Epithelial cell of umbilical artery (primary cell): ENCODE measurements at places on chromosomes 1 and 21. TPM values are rescaled to one million over a fixed set of nuclear protein-coding genes. Genes with fewer than 3 reads are reported as not detected.

MCL1 gene
- 272 and 333 TPM in 2 replicates for total RNA-seq

PGLYRP4 gene
- not detected in 2 replicates for total RNA-seq

PNRC2 gene
- 113 and 177 TPM in 2 replicates for total RNA-seq

MOV10 gene
- 26.3 and 42.6 TPM in 2 replicates for total RNA-seq

CD101 gene
- total RNA-seq, result under 0.01 and 0.15 TPM in 2 replicates

CLDN17 gene
- not detected in 2 replicates for total RNA-seq

COL8A2 gene
- under 0.01 and 0.76 TPM in 2 replicates for total RNA-seq

DDR2 gene
- 6.8 and 16.7 TPM in 2 replicates for total RNA-seq
